ENCODE measurements at places on chromosomes 3 and 15.

- DNase-seq = no peak
Measured at GRCh38 chr3:138824114-138824506, 10.6 kb downstream of the PIK3CB start.

- peak; percentile 29 for DNase-seq
Measured at GRCh38 chr15:45399381-45400212, 21.3 kb upstream of the GATM start.

- DNase-seq = no peak
Measured at GRCh38 chr15:49265911-49266310, 95.9 kb downstream of the GALK2 start.

DNA sequence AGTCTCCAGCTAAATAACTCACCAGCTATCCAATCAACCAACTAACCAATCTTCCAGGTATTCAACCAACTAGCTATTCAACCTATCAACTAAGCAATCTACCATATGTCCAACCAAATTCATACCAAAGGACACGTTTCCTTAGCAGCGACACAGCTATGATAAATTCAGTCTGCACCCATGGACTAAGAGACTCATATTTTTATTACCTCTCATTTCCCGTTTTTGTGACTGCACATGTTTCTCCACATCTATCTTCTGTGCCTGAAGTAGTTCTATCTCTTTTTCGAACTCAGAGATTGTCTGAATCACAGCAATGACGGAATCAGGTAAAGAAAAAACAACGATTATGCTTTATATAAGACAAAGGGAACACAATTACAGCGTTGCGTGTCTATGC lies 34.0 kb upstream of the GNB5 start:
- DNase-seq = no peak

DNA sequence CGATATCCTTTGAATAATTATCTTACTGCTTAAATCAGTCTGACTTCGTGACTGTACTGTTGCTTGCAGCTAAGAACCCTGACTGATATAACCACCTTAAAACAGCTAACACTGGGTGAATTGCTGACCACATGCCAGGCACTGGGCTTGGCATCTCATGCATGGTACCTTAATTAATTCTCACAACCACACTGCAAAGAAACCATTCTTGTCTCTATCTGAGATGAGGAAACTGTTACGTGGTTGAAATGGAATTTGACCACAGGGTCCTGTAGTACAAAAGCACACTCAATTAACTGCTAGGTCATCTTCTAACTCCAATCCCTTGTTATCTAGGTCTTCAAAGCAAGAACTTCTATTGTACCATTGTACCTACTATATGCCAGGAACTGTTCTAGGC lies 92.7 kb upstream of the PRICKLE2 start:
- DNase-seq = no peak

GRCh38 chr15:99170476-99171065 lies 65.7 kb downstream of the SYNM start:
- DNase-seq = no peak

- no peak for DNase-seq
Measured at GRCh38 chr3:26622621-26623418, at the start of gene LRRC3B. TSS of gene LRRC3B (plus strand) at chr3:26622772. CDS start at chr3:26709673, 86,901 bp downstream.

- no peak for DNase-seq
Measured at GRCh38 chr3:63116922-63117321, 161.2 kb upstream of the SYNPR start.

DNA sequence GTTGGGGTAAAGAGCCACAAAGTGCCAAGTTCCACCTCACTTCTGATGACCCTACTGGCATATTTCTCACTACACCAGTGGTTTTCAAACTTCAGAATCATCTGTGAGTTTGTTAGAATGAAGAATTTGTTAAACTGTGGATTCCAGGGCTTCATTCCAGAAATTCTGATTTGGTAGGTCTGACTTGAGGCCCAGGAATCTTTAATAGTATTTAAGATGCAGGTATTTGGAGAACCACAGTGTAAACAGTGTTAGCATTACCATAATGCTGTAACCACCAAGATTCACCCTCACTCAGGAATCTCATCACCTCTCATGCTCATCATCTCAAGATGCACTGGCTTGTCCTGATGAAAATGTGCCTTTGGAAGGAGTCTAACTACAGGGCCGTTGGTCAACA lies 6.0 kb downstream of the KCNMB3 start:
- DNase-seq = no peak

Measured in memory B cell (primary cell).